ENCODE measurements at places on chromosomes 3 and 15.
A peak's percentile ranks its signal among the peaks of the same experiment; 100 is the strongest.

GRCh38 chr3:166125179-166125578 lies 288.0 kb upstream of the BCHE start:
- DNase-seq, result no peak

GRCh38 chr3:32506466-32506865 lies 3.8 kb upstream of the CMTM6 start:
- DNase-seq, result no peak

- no peak for DNase-seq
These were observed 155.7 kb downstream of the KLF13 start for GRCh38 chr15:31482122-31482922.

DNA sequence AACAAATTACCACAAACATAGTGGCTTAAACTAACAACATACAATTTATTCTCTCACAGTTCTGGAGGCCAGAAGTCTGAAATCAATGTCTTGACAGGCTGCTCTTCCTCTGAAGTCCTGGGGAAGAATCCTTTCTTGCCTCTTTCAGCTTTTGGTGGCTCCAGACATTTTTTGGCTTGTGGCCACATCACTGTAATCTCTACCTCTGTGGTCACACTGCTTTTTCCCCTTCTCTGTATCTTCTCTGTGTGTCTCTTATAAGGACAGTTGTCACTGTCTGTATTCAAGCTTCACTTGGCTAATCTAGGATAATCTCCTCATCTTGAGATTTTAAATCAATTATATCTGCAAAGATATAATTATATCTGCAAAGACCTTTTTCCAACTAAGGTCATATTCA lies 80.3 kb upstream of the ABHD2 start:
- DNase-seq, result no peak

DNA sequence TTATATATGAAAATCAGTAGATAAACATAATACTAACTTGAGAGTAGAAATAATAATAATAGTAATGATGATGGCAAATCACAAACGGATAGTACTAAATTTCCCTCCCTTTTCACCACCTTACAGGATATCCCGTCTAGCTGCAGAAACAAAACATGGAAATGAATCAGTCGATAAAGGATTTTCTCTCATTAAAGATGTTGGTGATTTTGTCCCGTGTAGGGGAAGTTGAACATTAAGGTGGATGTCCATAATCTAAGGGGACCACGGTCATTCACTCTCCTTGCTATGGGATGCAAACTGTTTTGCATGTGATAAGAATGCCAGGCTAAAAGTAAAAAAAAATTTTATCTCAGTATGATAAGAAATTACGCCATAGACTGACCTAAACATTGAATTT lies 1027.7 kb upstream of the NR2F2 start:
- no peak for DNase-seq

DNA sequence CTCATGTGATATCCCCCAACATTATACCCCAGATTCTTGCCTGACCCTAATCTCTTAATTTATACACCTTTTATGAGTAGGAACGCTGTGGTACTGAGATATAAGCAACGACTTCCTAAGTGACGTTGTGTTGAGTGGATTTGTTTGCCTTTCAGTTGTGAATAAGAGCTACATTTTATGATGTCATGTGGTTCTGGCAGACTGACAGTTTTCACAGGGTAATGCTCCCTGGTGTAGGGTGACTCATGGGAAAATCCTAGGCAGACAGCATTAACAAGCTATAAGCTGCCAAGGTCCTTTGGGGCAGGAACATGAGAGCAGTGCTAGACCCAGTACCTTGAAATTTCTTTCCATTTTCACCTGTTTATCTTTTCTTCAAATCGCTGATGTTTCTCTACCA lies 11.2 kb downstream of the C3orf52 start:
- peak; percentile 98 for DNase-seq

DNA sequence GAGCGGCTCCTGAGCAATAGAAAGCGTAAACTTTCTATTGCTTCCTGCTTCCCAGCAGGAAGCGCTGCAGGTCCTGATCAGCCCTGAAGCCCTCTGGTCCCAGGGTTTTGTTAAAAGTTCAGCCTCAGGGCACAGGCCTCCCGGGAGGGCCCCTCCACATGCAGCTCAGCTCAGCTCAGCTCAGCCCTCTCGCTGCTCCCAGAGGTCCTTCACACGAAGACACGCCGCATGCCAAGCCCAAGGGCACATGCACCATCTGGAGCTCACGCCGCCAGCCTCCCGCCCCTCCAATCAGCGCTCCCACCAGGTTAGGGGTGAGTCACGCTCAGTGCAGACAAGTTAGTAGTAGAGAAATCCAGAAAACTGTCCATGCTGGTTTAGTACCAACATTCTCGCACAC lies 12.7 kb downstream of the TKT start:
- no peak for DNase-seq

GRCh38 chr15:63969652-63970421 lies 76.4 kb downstream of the DAPK2 start:
- no peak for DNase-seq

DNA sequence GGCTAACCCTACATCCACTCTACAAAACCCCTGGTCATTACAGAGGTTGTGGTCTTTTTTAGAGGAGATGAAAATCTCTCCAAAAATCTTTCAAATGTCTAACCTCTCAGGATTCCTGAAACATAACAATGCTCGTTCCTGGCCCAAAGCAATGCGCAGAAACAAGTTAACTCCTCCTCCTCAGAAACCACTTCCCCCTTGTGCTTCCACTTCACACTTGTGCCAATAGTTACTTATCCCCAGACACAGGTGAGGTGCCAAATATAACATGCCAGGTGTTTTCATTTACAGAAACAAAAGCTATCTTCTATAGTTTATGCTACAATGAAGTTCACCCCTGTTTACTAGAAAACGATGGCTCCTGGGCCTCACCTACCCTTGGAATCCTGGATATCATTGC lies 6.2 kb downstream of the NDUFAF1 start:
- DNase-seq, result no peak

GRCh38 chr15:93748710-93749109 lies 482.7 kb upstream of the MCTP2 start:
- no peak for DNase-seq

DNA sequence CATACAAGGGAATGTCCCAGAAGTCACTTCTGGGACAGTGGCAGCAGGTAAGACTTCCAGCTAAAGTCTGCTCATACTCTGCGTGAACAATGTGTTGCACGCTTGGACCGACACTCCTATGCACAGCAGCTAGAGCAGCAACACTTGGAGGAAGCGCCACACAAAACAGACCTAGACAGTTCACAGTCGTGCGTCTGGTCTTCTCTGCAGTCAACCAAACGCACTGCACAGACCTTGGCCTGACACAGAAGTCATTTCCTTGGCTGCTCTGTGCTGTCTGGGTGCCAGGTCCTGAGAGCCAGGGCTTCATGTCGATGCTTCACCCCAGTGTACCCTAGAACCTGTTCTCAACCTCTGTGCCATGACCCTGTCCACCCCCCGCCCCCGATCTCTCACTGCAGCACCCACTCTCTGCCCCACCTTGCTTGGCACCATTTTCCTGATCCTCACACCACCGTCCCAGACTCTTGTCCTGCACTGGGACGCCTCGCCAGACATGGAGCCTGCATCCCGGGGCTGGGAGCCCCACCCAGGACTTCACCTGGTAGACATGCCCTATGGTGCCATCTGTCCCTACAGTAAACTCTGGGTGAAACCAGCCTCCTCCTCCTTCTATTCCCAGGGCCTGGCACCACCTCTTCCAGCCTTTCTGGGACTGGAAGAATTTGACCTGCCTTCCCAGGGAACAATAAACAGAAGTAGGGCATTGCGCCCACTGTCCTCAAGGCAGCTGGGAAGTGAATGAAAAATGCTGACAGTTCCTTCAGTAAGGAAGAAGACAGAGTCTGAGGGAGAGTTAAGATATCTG lies 3.1 kb downstream of the ATP10A start:
- DNase-seq, result no peak

DNA sequence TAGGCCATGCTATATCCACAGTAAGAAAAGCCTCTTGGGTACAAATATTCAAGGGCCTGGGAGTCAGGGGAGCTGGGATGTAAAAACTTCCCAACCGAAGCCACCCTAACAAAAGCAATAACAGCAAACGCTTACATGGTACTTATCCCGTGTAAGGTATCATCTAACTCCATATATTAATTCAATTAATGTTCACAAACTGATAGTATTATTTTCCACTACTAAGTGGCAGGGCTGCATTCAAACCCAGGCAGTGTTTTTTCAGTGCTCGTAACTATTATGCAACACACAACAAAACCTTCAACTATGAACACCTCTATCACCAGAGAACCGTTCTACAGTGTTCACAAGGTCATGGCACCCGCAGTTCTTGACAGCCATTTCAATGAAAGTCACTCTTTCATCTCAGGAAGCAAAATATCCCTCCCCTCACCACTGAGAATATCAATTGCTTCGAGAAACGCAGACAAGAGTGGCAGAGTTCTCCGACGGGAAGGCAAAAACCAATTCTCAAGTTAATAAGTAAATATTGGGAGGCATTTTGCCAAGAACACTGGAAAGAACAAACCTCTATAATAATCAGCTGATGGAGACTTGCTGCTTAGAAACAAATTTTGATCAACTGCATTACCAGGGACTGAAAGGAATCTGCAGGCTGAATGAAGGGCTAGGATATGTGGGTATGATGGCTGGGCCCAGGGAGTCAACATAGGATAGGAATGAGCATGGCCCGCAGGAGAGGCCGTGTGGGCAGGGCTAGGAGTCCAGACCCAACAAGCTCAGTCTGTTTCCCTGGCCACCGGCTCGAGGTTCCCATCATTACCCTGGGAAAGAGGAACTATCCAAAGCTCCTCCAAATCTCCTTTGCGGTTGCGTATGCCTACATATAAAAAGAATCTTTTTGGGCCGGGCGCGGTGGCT lies 72.3 kb downstream of the XXYLT1 start:
- no peak for DNase-seq

DNA sequence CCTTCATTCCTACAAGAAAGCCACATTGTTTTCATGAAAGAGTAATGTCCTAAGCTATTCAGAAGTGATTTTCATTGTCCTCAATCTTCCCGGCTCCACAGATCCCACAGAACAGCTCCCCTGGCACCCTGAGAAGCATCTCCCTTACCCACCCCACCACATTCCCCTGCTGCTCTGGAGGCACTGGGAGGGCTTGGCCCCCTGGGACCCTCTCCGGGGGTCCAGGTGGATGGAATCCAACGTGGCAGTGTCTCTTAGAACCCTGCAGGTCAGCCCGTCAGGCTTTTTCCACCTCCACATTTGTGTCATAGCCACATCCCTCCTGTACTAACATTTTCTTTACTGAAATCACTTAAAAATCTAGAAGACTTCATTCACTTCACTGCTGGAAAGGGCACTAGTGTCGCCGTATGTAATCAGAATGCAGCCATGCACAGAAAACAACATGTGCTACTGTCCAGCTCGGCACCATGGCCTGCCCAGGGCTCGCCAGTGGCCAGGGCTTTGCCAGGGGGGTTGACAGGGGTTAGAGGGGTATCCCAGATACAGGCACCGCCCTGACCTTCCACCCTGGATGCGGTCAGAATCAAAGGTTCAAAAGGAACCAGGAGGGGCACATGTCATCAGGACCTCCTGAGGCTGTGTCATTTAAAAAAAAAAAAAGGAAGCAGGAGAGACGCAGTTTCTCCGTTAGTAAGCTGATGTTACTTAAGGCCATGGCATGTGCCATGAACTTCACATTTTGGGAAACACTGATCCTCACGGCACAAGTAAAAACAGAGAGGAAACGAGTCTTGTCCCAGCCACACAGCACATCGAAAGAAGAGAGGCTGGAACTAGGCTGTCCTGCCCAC lies 106.3 kb downstream of the LSM3 start:
- DNase-seq, result no peak

DNA sequence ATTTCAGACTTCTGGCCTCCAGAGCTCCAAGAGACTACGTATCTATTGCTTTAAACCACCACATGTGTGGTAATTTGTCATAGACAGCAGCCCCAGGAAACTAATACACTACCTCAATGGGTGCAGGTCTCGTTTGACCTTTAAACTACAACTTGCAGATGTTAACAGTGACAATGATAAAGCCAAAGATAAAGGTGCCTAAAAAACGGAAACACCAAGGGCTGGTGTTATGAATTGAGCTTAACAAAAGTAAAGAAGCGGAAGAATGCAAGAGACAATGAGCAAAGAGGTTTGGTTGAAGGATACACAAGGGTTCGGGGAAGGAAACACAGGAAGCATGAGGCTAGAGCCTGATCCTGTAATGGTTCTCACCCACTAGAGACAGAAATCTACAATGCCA lies 50.8 kb downstream of the RFTN1 start:
- DNase-seq, result no peak

GRCh38 chr3:126102530-126102951 lies 18.6 kb upstream of the SLC41A3 start:
- DNase-seq, result no peak

GRCh38 chr3:172098698-172099494 lies 59.5 kb downstream of the FNDC3B start:
- DNase-seq, result no peak

GRCh38 chr3:187484547-187485295 lies 116.5 kb downstream of the RTP4 start:
- DNase-seq, result no peak

GRCh38 chr3:136802481-136802996 lies 16.4 kb upstream of the SLC35G2 start:
- no peak for DNase-seq

- DNase-seq, result no peak
These were observed 20.2 kb upstream of the CXCR6 start for GRCh38 chr3:45922950-45923590.

DNA sequence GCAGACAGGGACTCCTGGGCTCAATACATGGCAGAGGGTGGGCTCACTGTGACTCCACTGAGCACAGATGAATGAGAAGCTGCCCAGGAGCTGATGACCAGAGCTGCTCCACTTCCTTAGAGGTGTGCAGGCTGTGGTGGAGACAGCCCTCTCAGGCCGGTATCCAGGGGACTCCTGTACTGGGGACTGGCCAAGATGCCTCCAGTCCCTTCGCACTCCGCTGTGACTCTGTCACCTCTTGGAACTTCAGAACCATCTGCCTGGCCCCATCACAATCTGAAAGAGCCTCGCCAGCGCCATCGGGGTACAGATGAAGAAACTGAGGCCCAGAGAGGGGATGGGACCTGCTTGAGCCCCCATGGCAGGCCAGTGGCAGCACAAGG lies 111.2 kb downstream of the ETFA start:
- no peak for DNase-seq

- DNase-seq, result no peak
These were observed 82.2 kb downstream of the ABI3BP start for GRCh38 chr3:100910986-100911385.

DNA sequence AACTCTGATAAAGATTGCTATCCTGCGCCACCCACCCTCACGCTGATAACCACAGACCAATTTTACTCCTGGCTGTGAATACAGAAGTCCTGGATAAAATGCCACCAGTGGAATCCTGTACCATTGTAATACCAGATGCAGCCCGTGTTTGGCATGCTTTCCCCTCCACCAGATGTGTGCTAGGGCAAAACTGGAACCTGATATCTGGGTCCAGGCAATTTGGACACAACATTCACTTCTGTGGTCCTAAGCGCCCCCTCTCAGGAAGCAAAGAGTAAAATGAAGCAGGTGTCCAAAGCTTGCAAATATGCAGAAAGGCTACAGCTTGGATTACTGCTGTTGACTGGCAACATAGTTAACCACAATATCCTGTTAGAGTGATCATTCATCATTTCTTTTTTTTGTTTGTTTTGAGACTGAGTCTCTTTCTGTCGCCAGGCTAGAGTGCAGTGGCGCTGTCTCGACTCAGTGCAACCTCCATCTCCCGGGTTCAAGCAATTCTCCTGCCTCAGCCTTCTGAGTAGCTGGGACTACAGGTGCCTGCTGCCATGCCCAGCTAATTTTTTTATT lies 32.8 kb downstream of the LOXL1 start:
- peak; percentile 71 for DNase-seq
